ENCODE measurements at places on chromosomes 1 and 21.

- DNase-seq: no peak
These were observed 8.2 kb downstream of the DCLRE1B start for GRCh38 chr1:113913312-113913668.

DNA sequence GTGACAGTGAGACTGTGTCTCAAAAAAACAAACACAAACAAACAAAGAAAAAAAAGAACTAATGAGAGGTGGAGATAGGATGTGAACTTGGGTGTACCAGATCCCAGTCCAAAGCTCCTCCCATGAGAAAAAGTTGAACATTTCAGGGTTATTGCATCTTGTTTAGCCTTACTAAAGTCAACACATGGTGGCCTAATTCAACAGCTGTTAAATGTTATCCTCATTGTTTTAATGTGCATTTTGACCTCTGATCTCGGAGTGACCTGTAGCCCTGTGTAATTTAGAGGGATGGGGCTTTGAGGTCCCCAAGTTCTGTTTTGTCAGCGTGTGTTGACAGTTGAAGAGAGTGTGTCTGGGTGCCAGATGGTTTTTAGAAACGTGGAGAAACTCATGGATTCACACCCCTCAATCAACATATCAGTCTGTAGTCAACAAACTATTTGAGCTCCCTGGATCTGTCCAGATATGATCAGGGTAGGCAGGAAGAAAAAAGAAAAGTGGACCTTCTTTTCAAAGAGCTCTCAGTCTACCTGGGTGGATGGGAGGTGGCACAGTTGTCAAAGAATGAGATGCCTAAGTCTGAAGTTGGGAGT, 34.7 kb downstream of the PTPRU start:
- no peak for DNase-seq

DNA sequence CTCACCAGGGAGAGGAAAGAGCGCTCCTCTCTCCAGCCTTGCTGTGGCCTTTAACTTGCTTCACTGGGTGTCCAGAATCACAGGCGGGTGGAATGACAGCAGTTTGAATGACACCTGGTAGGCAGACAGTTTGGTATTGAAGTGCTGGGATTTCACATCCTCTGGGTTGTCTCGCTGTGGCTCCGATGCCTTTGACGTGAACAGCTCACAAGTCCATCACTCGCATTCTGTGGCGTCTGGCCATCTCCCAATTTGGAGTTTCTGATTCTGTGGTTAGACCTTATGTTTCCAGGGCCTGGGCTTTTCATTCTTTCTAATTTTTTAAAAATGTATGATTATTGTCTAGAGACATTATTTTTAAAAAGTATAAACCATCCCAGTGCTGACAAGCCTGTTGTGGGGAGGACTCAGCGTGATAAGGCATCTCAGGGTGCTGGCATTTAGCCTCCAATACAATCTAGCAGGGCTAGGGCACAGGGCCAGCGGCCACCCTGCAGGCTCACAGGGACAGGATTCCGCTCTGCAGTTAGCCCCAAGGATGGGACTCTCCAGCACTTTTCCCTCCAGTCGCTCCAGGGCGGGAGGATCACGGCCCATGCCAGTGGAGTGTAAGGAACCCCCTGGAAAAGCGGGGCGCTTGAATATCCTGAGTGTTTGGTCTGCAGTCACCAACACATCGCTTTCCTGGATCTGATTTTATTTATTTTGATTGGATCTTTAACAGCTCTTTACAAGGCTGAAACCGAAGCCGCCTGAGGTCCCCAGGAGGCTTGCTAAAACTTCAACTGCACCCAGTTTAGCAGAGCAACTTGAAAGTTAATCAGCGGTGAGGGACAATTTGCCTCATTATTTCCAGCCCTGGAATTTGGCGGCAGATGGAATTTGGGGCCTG, 178.3 kb downstream of the TRABD2B start:
- DNase-seq: no peak

- DNase-seq: no peak
These were observed 168.3 kb upstream of the SGIP1 start for GRCh38 chr1:66365635-66366034.

GRCh38 chr1:69657971-69658370, 90.2 kb downstream of the LRRC7 start:
- DNase-seq: no peak

- no peak for DNase-seq
These were observed 118.7 kb upstream of the KIF26B start for GRCh38 chr1:245036102-245036501.

DNA sequence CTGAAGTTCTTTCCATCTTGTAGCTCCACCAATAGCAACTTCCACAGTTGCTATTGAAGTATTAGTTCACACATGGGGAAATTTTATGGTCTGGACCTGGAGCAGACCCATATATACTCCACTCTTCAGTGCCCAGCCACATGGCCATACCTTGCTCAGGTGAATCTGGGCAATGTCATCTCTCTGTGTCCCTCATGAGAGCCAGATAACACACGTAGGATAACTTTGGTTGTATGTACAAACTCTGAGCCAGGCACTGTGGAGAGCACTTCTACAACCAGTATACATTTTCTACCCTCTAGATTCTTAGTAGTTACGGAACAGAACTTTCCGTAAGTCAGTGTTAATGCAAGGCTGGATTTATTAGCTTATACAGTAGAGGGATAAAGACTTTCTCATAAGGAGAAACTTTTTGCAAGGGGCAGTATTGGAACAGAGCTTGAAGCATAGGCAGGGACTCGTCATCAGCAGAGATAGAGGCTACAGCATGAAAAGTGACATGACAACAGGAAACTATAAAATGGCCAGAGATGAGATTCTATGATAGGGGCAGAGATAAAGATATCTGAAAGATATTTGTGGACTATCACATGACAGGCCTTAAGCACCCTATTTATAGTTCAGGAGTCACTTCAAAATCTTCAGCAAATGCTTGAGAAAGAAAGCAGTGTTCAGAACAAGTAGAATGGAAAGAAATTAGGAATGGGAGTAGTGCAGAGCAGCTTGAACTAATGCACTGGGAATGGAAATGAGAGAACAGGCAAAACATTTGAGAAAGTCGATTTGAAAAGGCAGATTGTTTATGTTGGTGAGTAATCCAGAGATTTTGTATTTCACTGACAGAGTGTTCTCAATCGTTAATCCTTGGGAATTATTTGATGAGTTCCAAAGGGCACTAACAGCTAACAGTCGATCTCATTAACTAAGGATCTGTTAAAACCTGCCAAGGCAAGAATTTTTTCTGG, 481.8 kb downstream of the USP25 start:
- DNase-seq: no peak

GRCh38 chr1:159342761-159343425, 40.8 kb downstream of the FCER1A start:
- no peak for DNase-seq

DNA sequence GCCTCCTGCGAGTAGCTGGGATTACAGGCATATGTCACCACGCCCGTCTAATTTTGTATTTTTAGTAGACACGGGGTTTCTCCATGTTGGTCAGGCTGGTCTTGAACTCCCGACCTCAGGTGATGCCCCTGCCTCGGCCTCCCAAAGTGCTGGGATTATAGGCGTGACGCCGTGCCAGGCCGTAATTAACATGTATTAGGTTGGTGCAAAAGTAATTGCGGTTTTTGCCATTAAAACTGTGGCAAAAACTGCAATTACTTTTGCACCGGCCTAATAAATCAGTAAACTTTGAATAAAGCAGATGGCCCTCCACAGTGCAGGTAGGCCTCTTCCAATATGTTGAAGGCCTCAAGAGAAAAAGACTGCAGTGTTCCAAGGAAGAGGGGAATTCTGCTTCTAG, 35.4 kb downstream of the TNFRSF9 start:
- DNase-seq: no peak

DNA sequence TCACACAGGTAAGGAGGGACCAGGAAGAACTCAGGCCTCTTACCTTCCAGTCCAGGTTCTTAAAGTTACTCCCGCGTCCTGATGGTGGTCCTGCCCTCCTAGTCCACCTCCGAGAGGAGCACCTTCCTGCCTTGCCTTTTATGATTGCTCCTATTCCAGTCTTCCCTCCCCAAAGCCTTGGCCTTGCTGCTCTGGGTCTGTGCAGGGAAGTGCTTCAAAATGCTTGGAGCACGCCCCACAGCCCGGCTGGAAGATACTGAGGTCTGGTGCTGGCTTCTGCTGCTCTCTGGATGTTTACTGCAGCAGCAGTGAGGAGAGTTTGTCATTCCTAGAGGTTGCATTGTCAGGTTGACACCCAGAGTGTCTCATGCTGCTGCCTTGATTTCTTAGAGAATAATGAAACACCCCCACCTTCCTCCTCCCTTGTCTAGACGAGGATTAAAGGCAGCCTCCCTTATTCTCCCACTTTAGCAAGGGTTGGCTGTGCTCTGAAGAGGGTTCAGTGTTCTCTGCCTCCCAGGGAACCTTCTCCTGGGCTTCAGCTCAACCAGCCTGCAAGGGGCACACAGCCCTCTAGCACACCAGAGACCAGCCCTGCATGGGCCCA, 142.2 kb upstream of the CACNA1E start:
- no peak for DNase-seq

GRCh38 chr1:59378621-59379370, 81.9 kb downstream of the FGGY start:
- DNase-seq: no peak

DNA sequence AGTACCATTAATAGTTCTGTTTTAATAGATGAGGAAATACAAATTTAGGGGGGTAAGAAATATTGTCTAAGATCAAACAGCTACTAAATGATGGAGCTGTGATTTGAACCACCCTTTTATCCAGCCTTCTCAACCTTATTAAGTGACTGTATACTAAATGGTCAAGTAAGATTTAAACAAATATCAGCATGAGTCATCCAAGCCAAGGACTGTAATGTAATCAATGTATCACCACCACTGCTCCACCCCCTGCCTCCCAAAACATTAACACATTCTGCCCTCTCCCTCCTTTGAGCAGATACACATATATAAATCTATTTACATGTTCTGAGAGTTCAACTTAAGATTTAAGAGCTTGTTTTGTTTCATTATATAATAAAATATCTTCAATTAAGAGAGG, 58.9 kb downstream of the LRRC40 start:
- no peak for DNase-seq

- DNase-seq: no peak
These were observed 56.9 kb upstream of the LRP8 start for GRCh38 chr1:53384796-53385195.

DNA sequence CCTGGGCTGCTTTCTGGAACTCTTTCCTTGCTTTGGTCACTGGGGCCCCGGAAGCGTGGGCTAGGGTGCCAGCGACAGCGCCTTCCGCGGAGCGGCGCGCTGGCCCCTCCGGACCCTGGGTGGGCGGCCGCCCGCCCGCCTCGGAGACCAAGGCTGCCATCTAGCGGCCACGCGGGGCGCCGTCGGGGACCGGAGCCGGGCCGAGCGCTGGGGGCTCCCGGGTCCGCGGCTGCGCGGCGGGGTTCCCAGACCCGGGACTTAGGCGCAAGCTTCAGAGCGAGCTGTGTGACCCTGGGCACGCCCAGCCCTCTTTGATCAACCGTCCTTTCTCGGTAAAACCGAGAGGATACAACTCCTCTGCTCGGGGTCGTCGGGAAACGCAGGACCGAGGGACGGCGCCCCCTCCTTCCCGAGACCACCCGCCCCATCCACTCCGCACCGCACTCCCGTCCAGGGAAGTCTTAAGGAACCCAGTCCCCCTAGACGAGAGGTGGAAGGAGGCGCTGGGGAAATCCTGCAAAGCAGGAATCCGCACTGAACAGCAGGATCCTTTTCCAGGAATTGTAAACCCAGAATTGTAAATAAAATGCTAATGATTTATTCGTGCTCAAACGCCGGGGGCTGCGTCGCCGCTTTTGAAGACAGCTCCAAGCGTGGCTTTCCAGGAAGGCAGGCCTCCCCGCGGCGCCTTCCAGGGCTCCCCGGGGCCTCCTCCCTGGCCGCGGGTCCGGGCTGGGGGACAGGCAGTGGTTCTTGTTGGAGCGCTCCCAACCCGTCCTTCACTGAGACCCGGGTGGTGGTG, 41.2 kb downstream of the RRAGC start:
- no peak for DNase-seq

DNA sequence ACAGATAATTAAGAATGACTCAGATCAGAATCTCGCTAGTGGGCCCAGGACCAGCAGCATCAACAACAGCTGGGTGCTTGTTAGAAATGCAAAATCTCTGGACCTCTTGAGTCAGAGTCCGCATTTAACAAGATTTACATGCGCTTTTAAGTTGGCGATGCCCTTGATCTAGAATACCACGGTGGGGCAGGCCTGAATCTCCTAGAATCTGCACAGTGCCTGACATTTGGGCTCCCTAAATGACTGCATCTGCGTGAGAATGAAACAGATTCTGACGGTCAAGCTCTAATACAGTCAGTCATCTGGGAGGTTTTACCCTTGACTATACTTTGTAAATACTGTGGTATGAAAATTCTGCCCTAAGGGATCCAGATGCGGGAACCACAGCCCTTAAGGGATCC, 17.2 kb upstream of the RAB29 start:
- no peak for DNase-seq

DNA sequence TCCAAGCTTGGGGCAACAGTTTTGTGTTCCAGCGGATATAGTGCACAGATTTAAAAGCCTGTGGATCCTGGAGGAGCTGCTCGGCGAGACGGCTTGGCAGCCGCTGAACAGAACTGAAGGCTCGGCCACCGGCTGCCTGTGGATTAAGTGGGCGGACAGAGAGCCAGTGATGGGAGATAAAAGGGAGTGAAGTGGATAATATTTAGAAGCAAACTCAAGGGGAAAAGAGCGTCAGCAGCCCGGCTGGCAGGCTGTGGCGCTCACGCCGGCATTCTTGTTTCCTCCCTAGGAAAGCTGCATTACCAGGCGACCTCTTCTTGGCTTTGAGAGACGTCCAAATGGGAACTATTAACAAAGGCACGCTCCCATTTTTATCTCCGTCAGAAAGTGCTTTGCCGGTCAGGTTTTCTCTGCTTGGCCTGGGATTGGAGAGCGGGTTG, 10.4 kb downstream of the TRABD2B start:
- no peak for DNase-seq

- DNase-seq: no peak
These were observed 589 bp upstream of the CATSPER4 start for GRCh38 chr1:26189751-26190275.

DNA sequence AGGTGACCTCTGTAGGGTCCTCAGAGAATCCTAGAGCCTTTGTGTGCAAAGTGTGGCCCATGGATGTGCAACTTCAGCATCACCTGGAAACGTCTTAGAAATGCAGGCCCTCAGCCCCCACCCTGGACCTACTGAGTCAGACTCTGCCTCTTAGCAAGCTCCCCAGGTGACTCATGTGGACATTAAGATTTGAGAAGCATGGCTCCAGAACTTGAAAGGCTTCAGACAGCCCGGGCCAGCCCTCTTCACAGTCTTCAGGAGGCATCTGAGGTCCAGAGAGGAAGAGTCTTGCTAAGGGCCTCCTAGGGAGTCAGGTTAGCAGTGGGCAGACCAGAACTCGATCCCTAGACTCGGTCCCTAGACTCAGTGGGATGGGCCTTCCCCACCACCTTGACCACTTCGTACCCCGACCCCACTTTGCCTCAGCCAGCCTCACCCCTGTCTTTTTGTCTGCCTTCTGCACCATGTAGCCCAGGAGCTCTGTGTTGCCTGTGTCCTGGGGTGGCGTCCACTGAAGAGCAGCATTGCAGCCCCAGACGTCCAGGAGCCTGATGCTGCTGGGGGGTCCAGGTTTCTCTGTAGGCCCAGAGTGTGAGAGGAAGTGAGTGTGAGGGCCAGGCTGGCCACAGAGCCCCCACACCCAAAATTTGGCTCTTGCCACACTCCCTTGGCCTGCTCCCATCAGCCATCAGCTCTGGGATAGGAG, 4.8 kb downstream of the MYBPH start:
- DNase-seq: no peak

- no peak for DNase-seq
These were observed 7.1 kb upstream of the NAV1 start for GRCh38 chr1:201531551-201532425.

All from stimulated activated CD8-positive, alpha-beta memory T cell treated with anti-CD3 and anti-CD28 coated beads, Interleukin-4, amount 100 ng/mL, for 4 hours (primary cell).